ENCODE measurements at places on chromosomes 4 and X. TPM values are rescaled to one million over a fixed set of nuclear protein-coding genes. Genes with fewer than 3 reads are reported as not detected.
A peak's percentile ranks its signal among the peaks of the same experiment; 100 is the strongest.

DNA sequence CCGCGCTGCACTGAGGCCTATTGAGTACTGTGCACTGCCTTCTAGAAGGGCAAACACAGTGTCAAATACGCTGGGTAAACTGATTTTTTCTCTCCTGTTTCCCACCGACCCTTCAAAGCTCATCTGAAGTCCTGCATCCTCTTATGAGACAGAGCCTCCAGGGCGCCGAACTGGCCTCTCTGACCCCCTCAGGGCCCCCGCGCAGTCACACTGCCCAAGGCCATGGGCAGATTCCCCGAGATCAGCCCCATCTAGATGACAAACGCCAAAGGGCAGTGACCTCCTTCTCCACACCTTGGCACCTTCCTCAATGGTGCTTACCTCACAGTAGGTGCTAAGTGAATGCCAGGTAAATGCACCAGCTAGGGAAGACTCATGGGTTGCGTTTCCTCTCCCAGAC, 34.4 kb downstream of the CHST7 start:
- DNase-seq = no peak

DNA sequence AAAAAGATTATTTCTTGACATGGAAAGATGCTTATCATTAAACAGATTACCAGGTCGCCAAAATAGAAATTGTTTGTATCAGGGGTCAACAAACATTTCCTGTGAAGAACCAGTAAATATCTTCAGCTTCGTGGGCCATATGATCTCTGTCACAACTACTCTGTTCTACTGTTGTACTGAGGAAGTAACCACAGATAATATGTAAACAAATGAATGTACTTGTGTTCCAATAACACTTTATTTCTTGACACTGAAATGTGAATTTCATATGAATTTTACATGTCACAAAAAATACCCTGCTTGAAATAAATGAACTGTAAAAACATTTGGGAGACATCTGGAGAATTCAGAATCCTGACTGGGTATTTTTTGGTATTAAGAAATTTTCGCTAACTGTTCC, 4.7 kb upstream of the FHL1 start:
- DNase-seq = no peak

DNA sequence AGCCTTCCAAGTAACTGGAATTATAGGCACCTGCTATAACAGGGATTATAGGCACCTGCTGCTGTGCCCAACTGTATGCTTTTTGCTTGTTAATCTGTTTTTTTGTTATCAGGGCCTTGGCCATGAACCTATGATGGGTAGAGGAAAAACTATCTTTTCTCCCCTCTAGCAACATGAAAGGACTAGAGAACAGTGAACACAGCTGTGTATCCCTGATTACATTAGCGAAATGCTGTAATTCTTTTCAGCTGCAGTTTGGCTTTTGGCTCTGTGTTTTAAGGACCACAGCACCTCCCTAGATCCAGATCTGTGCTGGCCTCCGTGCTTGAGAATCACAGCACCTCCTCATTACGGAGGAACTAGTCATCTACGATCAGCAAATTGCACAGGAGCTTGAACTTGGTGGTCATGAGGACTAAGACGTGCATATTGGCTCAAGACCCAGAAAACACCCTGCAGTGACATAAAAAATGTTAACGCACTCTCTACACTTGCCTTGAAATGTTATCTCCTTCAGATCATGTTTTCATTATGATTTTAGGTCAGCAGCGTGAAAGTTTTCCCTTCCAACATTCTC, 57.7 kb upstream of the S100G start:
- DNase-seq = no peak

GRCh38 chr4:80809039-80809729, 221.3 kb upstream of the BMP3 start:
- DNase-seq = no peak

- DNase-seq = peak; percentile 0
Measured at GRCh38 chrX:81120258-81120935, 81.3 kb downstream of the HMGN5 start.

The F11 gene
- total RNA-seq = not detected

The GLUD2 gene
- 1.4 TPM for total RNA-seq
